ENCODE measurements at places on chromosomes 6 and 20. TPM values are rescaled to one million over a fixed set of nuclear protein-coding genes. Genes with fewer than 3 reads are reported as not detected.

The TRIM10 gene
- 0.37 TPM for total RNA-seq

- no peak for DNase-seq
Observed at GRCh38 chr20:47668313-47669151, 116.7 kb downstream of the SULF2 start.

The SERPINB1 gene
- total RNA-seq: 81.6 TPM

The CLPSL2 gene
- not detected for total RNA-seq

The CDC40 gene
- 27.7 TPM for total RNA-seq

GRCh38 chr6:105137388-105137787, 42.4 kb downstream of the POPDC3 start:
- DNase-seq: peak; percentile 34
